ENCODE measurements at places on chromosomes 6 and 20. TPM values are rescaled to one million over a fixed set of nuclear protein-coding genes. Genes with fewer than 3 reads are reported as not detected.

Gene ENPP5
- total RNA-seq: 0.16 TPM

Gene POLR1H
- 38.2 TPM for total RNA-seq

GRCh38 chr6:130233330-130233729 lies 10.6 kb upstream of the SAMD3 start:
- H3K36me3 ChIP-seq: no peaks in the 10 kb centered on the region
- H3K4me3 ChIP-seq: no peak overlapping the region
- no peaks in the 10 kb centered on the region for H3K27me3 ChIP-seq
- DNase-seq: no peak
- no peaks in the 10 kb centered on the region for H3K4me1 ChIP-seq
- H3K27ac ChIP-seq: no peak overlapping the region

GRCh38 chr6:136609873-136610706 lies 59.9 kb upstream of the MAP7 start:
- no peak for DNase-seq
- peaks cover 13% of the 10 kb centered on the region for H3K4me1 ChIP-seq
- H3K36me3 ChIP-seq: peaks cover 3% of the 10 kb centered on the region
- H3K27me3 ChIP-seq: no peaks in the 10 kb centered on the region
- no peak overlapping the region for H3K4me3 ChIP-seq

GRCh38 chr20:750801-751200 lies 17.5 kb downstream of the SLC52A3 start:
- H3K4me1 ChIP-seq: peaks cover 3% of the 10 kb centered on the region
- no peaks in the 10 kb centered on the region for H3K36me3 ChIP-seq
- H3K27ac ChIP-seq: no peak overlapping the region
- peaks cover 4% of the 10 kb centered on the region for H3K27me3 ChIP-seq

GRCh38 chr20:3887876-3888620 lies 1.1 kb upstream of the PANK2 start:
- H3K27ac ChIP-seq: peak overlapping the region; percentile 92
- peak overlapping the region; percentile 95 for H3K4me3 ChIP-seq
- no peaks in the 10 kb centered on the region for H3K27me3 ChIP-seq

Gene UST
- total RNA-seq: 2.8 TPM

Gene MMP24OS
- 44.6 TPM for total RNA-seq
